ENCODE measurements at places on chromosomes 11 and 22. TPM values are rescaled to one million over a fixed set of nuclear protein-coding genes. Genes with fewer than 3 reads are reported as not detected.

GRCh38 chr11:35933320-35933871 is 10.5 kb upstream of the LDLRAD3 start:
- DNase-seq, result no peak

DNA sequence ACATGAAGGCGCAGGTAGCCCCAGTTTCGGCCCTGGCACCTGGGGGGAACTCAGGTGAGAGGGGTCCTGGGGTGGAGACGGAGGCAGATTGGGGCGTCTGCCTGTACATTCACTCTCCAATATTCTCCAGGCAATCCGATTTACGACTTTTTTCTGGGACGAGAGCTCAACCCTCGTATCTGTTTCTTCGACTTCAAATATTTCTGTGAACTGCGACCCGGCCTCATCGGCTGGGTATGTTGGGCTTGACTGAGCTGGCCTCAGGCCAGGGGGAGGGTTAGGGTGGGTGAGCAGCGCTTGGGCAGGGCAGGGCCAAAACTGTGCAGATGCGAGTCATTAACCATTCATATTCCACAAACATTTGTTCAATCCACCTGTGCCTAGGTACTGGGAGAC is 1.7 kb downstream of the TM7SF2 start:
- DNase-seq, result peak; percentile 22

Gene BEST1
- total RNA-seq, result 1.9 TPM

Gene SYCE3
- total RNA-seq, result not detected

Gene MMP8
- total RNA-seq, result not detected

- DNase-seq, result no peak
Measured at GRCh38 chr22:50308986-50309600, 1.6 kb upstream of the PLXNB2 start.

Gene KDM4D
- 0.64 TPM for total RNA-seq

- no peak for DNase-seq
Measured at GRCh38 chr11:119547511-119547910, 124.5 kb upstream of the THY1 start.

- DNase-seq, result no peak
Measured at GRCh38 chr22:44745853-44746789, 6.3 kb upstream of the ARHGAP8 start.

DNA sequence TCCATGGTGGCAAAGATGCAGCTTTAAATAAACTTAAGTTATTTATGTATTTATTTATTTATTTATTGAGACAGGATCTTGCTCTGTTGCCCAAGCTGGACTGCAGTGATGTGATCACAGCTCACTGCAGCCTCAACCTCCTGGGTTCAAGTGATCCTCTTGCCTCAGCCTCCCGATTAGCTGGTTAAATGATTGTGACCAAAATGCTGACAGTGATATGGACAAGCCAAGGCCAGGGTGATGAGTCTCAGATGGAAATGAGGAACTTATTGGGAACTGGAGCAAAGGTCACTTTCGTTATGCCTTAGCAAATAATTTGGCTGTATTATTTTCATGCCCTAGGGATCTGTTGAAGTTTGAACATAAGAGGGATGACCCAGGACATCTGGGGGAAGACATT is 9.3 kb upstream of the LRP5 start:
- DNase-seq, result no peak

DNA sequence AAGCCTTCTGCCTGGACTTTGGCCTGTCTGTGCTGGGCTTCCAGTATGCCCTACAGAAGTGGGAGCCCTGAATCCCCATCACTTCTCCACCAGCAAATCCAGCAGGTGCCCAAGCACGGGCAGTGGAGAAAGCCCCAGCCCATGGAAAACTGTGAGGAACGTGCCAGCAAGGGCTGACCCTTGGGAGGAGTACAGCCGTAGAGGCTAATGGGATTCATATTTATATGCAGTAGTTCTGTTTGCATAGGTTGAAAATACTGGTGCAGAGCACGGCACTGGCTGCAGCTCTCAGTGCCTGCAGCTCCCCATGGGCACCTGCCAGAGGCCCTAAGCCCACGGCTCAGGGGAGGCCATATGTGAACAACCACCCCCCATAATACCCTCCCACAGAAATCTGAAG is 10.1 kb downstream of the NAGA start:
- DNase-seq, result no peak

- peak; percentile 47 for DNase-seq
Measured at GRCh38 chr11:73969991-73970800, 12.4 kb downstream of the UCP2 start.

GRCh38 chr22:41206719-41207118 is 1.6 kb downstream of the L3MBTL2 start:
- DNase-seq, result no peak

Gene ST14
- total RNA-seq, result not detected

GRCh38 chr11:18791969-18792628 is 501 bp upstream of the PTPN5 start:
- no peak for DNase-seq

Gene OR10G4
- not detected for total RNA-seq

- peak; percentile 91 for DNase-seq
Measured at GRCh38 chr11:66744485-66745355, 15.7 kb upstream of the SPTBN2 start.

Gene CNGA4
- total RNA-seq, result not detected

Gene TMEM191C
- 3.5 TPM for total RNA-seq

GRCh38 chr11:32826113-32826512 is 3.6 kb upstream of the PRRG4 start:
- no peak for DNase-seq

GRCh38 chr11:108618529-108618928 is 25.0 kb upstream of the EXPH5 start:
- no peak for DNase-seq

Gene SMIM35
- total RNA-seq, result not detected

- peak; percentile 13 for DNase-seq
Measured at GRCh38 chr22:43520632-43521039, 108.8 kb downstream of the MPPED1 start.

DNA sequence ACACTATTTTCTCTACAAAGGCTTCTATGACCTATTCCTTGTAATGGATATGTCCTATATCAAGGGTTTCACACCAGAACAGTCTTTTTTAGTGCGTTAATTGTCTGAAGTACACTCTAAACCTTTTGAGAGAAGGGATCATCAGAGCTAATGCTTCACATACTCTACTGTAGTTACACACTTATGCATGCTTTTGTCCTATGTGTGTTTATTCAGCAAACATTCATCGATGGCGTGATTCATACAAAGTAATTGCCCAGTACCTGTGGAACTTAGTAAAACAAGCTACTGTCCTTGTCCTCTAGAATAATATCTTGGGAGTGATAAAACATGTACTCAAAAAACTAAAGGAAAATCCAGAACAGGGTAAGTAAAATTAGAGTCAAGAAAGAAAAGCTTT is 139.2 kb downstream of the GUCY1A2 start:
- no peak for DNase-seq

GRCh38 chr11:61357233-61357893 is 4.3 kb downstream of the CYB561A3 start:
- no peak for DNase-seq

DNA sequence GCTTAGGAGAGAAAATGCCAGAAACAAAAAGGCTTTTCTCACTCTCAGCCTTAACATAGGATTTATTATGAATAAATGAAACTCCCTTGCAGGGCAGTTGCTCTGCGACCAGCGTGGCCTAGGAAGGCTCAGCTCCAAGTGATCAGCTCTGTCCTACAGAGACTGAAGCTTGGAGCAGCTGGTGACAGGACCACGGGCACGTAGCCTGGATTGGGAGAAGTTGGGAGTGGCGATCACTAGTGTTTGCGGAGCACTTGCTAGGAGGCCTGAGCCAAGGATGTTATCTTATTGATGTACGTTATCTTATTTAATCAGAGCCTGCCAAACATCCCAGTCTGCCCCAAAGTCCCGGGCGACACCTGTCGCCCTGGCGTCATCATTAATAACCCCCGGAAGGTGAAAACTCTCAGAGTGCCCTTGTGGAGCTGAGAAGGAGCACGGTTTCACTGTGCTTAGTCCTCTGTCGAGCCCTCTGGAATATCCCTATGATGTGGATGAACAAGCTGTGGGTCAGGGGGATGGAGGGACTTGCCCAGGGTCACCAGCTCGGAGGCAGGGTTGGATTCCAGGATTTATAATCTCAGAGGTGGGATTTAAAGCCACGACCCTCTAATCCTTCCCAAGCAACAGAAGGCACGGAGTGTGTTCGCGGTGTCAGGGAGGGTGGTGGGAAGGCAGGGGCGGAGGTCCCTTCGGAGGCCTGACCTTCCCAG is 40.8 kb upstream of the SMIM38 start:
- DNase-seq, result no peak

DNA sequence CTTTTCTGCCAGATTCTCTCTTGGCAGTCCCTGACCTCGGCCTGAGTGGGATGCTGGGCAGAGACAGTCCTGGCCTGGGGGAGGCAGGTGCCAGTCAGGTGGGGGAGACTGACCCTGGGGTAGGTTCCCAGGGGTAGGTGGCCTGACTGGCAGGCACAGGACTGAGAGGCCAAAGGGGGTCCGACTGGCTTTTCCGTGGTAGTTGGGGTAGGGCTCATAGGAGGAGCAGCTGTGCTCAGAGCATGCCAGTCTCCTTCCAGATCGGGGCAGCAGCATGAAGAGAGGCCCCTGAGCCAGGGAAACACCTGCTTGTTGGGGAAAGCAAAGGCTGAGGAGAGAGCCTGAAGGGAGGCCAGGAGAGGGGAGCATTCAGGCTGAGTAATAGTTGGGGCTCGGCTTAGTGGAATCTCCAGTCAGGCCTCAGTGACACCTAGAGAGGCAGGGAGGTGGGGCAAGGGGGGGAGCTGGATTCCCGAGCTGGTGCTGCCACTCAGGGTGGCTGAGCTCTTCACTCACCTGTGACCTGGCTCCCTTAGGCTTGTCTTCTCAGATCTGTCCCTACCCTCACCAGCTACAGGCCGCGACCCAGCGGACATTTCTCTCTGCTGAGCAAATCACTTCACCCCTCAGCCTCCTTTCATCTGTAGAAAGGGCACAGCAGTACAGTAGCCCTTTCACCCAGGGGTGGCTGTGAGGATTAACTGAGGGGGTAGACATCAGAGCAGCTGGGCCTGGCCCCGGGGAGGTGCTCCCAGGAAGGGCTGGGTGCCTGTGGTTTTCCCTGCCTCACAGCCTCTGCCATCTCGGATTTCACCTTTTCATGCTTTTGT is 26.2 kb downstream of the MCM5 start:
- no peak for DNase-seq

DNA sequence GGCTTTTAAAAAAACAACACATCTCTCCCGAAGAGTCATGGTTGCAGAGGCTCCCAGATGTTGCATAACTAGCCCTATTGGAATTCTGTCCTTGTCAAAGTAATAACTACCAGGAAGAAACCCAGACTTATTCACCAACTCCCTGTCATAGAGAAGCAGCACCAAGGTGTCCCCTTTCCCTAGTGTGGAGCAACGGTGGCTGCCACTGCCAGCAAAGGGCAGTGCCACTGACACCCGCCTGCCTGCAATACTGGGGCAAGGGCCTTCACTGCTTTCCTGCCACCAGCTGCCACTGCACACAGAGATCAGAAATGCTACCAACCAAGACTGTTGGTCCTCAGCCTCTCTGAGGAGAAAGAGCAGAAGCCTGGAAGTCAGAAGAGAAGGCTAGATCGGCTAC is 27.3 kb downstream of the NAP1L4 start:
- DNase-seq, result no peak

DNA sequence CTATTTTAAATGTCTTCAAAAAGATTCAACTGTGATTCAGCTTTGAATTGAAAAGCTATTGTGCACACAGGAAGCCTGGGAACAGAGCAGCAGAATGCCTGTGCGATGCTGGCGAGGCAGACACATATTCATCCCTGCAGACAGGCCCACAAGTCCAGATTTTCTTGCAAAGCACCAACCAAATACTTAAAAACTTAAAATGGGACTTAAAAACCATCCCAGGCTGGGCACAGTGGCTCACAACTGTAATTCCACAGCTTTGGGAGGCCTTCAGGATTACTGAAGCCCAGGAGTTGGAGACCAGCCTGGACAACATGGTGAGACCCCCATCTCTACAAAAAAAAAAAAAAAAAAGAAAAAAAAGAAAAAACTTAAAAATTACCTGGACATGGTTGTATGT is 122.6 kb upstream of the SERPIND1 start:
- DNase-seq, result no peak

Gene INS
- total RNA-seq, result not detected

Gene ENTHD1
- not detected for total RNA-seq

DNA sequence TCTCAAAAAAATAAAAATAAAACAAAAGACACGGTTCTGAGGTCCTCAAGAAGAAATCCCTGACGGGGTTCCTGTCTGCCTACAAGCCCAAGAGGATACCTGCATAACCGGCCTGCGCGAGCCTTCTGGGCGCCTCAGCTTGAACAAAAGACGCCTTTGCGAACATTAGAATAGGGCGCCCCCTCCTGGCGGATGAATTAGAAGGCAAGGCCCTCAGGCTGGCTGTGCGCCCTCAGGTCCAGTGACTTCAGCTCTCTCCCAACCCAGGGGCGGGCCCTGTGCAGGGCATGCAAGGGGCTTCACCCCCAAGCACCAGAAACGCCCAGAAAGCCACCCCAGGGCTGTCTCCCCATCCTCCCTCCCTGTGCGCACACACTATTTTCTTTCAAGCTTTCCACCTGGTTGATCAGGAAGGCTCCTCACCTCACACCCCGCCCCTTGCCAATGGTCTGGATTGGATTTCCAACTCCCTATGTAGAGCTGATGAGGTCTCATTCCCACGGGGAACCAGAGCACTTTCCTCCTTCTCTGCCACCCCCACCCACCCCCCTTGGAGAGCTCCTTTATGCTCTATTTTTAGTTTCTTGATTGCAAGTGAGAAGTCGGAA is 273.3 kb downstream of the BUD13 start:
- no peak for DNase-seq

Gene SCGB1D2
- not detected for total RNA-seq

GRCh38 chr22:19393704-19394103 is 37.8 kb downstream of the HIRA start:
- DNase-seq, result no peak

DNA sequence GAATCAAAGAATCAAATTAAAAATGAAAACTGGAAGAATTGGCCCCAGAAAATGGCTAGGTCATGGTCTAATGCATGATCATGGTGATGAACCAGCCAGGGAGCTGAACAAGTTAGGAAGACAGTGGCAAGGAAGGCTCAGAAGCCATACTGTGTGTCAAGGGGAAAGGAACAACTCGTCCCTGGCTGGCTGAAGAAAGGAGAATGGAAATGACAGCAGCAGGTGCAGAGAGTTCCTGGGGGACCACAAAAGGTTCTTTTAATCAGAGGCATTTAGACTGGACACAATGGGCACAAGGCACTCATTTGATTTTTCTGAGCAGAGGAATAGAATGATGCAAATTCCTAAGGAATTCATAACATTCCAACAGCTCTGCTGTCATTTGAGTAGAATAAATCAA is 209.9 kb downstream of the LARGE1 start:
- DNase-seq, result no peak

DNA sequence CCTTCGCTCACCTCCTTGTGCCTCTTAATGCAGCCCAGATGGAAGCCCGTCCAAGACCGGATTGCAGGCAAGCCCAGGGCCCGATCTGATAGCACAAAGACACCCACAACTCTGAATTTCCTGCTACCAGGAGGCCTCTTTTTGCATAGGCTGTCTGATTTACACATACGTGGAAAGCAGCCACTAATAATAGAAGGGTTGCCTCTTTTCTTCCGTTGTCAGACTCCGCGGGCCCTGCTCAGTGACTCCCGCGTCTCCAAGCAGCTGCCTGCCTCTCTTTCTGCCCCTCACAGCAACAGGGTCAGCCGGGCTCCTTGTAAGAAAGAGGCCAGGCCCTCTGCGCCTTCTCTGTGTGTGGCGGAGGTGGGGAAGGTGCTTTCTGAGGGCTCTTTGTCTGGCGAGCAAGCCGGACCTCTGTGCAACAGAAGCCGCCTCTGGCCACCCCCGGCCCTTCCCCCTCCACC is 26.7 kb downstream of the FLI1 start:
- DNase-seq, result peak; percentile 74

Measured in natural killer cell treated with Interleukin-12 subunit alpha and Interleukin-12 subunit beta and Interleukin-15 and Interleukin-18, amount 100 ng/mL, for 72 hours (primary cell).